ENCODE measurements at places on chromosomes 1 and 21.

DNA sequence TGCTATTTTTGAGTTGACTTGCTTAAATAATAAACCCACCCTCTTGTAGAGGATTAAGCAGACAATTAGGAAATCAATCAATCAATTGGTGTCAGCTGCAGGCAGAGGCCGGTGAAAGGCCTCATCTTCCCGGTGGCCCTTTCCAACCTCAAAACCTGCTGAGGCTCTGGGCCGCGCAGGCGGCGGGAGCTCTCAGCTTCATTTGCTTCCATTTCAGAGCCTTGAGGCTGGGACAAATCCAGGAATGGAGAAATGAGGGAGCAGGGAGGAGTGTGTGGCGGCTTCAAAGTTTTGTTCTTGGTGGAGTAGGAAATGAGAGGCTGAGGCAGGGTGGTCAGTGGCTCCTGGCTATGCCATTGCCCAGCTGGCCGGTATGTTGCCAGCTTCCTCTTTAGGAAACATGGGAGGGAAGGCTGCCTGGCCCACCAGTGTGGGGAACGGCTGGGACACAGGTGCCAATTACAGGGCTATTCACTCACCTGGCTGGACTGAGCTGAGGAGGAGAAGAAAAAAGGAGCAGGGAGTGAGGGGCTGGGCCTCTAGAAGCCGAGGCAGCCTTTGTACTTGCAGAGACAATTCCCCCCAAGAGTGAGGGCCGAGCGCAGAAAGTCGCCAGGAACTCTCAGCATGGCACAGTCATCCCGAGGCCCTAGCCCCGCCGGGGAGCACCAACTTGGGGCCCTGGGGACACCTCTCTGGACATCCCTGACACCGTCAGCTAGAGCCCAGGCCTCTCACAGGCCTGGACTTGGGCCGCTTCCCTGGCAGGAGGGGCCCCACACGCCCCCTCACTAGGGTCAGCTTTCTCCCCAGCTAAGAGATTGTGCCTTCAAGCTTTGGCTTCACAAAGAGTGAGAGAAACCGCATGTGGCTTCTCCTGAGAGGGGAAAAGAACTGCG is 4.4 kb downstream of the POU3F1 start:
- no peak for DNase-seq

DNA sequence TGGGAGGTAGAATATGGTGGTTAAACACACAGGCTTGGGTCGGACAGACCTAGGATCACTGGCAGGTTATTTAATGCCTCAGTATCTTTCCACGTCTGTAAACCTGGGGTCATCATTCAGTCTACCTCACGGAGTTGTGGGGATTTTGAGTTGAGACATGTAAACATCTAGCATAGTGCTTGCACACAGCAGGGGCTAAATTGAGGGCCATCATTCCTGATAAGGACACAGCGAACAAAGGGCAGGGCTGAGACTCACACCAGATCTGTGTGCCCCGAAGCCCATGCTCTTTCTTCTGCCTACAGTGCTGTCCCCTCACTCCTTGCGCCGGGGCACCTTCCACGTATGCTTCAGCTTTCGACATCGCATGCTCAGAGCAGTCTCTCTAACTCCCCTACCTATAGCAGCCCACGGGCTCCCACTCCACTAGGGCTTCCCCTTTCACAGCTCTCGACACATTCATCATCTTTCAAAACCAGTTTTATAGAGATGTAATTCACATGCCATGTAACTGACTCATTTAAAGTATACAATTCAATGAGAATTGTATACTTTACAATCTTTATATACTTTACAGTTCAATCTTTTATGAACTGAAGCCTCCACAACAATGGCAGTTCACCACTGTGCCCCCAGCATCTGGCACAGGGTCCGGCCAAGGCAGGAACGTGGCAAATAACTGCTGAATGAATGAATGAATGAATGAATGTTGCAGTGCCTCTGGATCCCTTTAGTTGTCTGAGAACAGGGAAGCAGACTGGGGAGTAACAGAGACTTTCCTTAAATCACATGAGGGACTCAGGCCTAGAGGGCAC is 48.0 kb downstream of the GPR161 start:
- no peak for DNase-seq

DNA sequence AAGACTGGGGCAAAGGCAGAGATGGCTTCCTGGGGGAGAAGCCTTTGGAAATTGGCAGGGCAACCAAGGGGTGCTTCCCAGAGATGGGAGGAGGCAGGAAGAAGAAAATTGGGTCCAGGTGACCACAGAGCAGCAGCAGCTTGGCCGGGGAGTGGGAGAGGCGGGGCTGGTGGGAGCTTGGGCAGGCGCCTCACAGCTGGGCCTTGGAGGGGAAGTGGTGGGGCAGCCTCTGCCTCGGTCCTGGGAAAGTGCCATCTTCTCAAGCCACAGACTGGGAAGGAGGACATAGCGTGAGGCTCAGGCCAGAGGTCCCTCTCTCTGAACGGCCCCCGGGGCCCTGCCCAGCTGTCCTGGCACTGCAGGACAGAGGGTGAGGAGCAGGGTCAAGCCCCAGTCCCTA is 24.0 kb upstream of the WASF2 start:
- no peak for DNase-seq

- no peak for DNase-seq
Measured at GRCh38 chr1:65992831-65993271, 200.2 kb downstream of the PDE4B start.

- DNase-seq, result no peak
Measured at GRCh38 chr1:18041102-18041501, 66.5 kb upstream of the IGSF21 start.

DNA sequence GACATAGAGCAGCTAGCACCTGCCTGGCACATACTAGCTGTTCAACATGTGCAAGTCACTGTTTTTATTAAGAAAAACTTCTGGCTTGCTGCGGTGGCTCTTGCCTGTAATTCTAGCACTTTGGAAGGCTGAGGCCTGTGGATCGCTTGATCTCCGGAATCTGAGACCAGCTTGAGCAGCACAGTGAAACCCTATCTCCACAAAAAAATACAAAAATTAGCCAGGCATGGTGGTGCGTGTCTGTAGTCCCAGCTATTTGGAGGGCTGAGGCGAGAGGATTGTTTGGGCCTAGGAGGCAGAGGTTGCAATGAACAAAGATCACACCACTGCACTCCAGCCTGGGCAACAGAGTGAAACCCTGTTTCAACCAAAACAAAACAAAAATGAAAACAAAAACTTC is 27.7 kb upstream of the C8B start:
- no peak for DNase-seq

DNA sequence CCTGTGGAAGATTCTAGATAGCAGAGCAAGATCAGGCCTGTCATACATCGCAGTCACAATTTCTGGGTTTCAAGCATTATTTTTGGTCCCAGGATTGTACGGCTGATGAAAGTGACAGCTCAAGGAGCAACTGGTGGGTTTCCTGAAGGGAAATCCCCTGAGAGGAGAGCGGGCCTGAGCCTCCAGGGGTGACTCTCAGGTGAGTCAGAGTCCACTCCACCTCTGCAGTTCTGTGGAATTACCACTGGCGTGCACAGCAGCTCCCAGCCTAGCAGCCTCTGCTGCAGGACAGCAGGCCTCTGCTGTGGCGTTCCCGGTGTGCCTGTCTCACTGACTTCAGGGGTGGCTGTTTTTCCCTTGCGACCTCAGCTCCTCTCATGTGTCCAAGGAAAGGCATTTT is 24.4 kb downstream of the SLC66A1 start:
- no peak for DNase-seq

DNA sequence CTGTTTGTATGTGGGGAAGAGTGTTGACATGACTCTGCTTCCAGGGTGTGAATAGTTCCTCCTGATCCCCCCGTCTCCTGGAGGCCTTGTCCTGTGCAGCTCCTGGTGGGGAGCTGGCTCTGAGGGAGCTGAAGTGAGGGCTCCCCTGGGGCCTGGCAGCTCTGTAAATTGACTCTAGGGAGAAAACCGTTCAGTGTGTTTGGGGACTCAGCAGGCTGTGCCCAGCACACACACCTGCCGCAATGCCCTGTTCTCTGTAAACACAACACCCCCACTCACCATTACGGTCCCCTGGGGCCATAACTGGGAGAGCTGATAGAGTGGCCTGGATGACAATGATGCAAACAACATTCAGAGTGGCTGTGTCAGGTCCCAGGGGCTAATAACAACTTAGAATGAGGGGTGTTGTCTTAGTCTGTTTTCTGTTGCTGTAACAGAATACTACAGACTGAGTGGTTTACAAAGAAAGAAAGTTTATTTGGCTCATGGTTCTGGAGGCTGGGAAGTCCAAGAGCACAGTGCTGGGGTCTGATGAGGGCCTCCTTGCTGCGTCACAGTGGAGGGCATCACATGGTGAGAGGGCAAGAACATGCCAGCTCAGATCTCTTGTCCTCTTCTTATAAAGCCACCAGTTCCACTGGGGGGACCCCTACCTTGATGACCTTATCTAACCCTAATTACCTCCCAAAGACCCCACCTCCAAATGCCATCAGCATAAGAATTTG is 15.3 kb downstream of the ADORA1 start:
- DNase-seq, result peak; percentile 94

DNA sequence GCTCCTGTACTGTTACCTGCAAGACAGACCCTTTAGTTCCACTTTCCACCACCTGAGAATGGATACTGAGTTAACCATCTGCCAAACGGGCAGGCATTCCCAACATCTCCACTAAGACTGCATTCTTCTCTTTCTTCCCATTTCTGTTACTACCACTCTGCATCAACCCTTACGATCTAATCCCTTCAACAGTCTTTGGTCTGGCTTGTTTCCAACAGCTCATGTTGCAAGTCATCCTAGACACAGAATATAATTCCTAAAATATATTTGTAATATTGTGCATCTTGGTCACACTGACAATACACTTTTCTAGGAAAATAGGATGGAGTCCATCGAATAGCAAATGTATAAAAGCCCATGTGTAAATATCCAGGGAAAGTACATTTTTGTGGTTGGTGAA is 166.7 kb downstream of the SIPA1L2 start:
- no peak for DNase-seq

Data from NCI-H1092 (cell line).